CD4-positive, alpha-beta T cell treated with Interleukin-4 for 4 hours (primary cell): ENCODE measurements at places on chromosomes 4 and X.
A peak's percentile ranks its signal among the peaks of the same experiment; 100 is the strongest.

DNA sequence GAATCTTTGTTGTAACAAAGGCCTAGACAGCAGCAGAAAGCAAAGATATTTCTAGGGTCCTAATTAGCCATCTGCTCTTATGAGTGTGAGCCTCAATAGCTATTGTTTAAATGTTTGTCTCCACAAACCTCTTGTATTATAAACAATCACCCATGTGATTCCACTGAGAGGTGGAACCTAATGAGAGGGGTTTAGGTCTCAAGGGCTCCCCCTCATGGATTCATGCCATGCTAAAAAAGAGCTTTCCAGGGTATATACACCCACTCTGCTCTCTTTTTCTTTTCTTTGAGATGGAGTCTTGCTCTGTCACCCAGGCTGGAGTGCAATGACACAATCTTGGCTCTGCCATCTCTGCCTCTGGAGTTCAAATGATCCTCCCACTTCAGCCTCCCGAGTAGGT, 42.1 kb downstream of the TRIM61 start:
- no peak for DNase-seq

DNA sequence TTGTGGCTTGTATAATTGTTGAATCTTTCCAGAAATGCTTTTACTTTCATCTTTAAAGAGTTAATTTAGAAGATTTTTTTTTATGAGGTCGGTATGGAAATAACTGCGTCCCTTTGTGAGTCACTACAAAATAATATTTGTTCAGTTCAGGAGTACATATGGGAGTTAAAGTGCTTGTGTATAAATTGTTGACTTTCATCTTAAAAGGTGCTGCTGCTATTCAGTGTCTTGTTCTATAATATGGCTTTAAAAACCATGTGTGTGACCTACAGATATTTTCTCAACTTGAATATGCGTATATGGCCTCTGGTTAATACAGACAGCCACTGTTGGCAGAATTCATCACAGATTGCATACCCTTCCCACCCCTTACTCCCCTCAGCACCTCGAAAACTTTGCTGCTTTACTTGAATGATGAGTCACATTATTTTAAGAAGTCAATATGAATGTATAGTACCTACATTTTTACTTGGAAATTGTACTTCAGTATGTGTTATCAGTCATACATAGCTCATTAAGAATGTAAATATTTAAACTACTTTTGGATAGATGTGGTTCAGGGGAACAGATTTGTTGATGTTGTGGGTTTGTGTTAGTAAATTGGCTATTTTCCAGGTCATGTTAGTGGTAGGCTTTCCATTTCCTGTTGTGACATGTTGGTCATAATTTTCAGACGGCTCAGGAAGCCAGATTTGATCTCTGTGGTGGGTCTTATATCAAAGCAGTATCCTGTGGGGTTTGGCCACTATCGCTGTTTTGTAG, 1.5 kb downstream of the CLCN3 start:
- DNase-seq = peak; percentile 94

- DNase-seq = no peak
Observed at GRCh38 chr4:25670991-25671390, 15.3 kb downstream of the SLC34A2 start.

- DNase-seq = no peak
Observed at GRCh38 chr4:154854362-154854761, 73.3 kb downstream of the RBM46 start.

- no peak for DNase-seq
Observed at GRCh38 chr4:73223258-73223650, 35.3 kb downstream of the ANKRD17 start.

- no peak for DNase-seq
Observed at GRCh38 chr4:154569028-154569427, 6.2 kb downstream of the FGB start.

- DNase-seq = peak; percentile 32
Observed at GRCh38 chrX:16123222-16123786, at the start of gene GRPR. GRPR (plus strand) TSS chrX:16123565; CDS start chrX:16123954, 389 bp downstream.

DNA sequence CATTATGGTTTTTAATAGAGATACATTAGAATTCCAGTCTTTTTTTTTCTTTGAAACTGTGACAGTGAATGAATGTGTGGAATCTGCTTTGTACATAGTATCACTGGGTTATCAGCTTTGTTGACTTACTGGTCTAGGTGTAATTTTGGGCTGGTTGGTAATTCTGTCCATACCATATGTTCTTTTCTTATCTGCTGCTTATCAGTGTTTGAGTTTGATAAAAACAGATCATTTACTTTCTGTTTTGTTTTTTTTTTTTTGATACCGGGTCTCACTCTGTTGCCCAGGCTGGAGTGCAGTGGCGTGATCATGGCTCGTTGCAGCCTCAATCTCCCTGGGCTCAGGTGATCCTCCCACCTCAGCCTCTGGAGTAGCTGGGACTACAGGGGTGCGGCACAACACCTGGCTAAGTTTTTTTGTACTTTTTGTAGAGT, 12.4 kb downstream of the WWC2 start:
- no peak for DNase-seq

GRCh38 chr4:85611661-85612060, 136.7 kb downstream of the ARHGAP24 start:
- no peak for DNase-seq

- DNase-seq = peak; percentile 46
Observed at GRCh38 chr4:40897557-40898203, 147.9 kb downstream of the NSUN7 start.

GRCh38 chr4:114385195-114385985, 213.2 kb upstream of the UGT8 start:
- DNase-seq = no peak

- DNase-seq = no peak
Observed at GRCh38 chr4:144901141-144901540, 196.9 kb downstream of the ANAPC10 start.

- no peak for DNase-seq
Observed at GRCh38 chrX:5695971-5696370, 532.7 kb downstream of the NLGN4X start.

DNA sequence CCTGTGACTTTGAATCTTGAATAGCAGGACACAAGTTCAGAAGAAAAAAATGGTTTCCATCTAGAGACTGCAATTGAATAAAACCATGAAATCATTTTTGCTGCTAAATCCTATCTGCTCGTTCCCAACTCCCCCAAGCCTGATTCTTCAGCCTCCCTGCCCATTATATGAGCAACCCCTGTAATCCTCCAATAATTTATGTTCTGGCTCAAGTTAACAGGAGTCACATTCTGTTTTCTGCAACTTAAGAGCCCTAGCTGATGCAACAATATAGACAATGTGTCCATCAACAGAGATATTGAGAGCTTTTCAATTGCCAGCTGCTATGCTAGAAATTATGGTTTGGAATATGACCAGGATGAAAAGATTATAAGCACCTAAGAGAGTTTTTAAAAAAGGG, 84.1 kb downstream of the LDB2 start:
- DNase-seq = no peak

GRCh38 chr4:160546201-160546600, 1443.3 kb downstream of the RAPGEF2 start:
- DNase-seq = no peak

GRCh38 chrX:12865359-12865758, 1.5 kb upstream of the TLR7 start:
- DNase-seq = no peak

GRCh38 chr4:18197467-18197866, 175.9 kb upstream of the LCORL start:
- DNase-seq = no peak

DNA sequence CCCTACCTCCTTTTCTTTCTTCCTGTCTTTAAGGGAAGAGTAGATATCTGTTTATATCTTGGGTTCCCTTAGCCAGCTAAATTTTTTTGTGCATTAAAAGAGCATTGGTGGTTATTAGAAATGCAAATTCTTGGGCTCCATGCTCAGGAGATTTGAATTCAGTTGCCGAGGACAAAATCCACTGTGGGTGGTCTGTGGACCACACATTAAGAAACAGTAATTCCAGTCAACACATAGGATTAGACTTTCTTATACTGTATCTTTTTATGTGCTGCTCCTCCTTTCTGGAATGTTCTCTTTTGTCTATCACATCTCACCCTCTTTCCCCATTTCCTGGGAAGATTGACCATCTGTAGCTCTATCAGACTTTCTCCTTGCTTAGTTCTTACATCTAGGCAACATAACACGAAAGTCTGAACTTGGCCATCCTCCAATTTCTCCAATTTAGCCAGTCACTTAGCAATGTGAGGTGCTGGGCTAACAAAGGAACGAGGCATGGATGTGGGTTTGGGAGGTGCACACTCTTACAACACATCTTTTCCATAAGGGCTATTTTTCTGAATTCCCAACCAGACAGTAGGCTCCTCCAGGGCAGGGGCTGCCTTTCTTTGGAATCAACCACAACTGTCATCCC, 5.3 kb upstream of the PDLIM3 start:
- DNase-seq = no peak

- DNase-seq = peak; percentile 33
Observed at GRCh38 chrX:38754102-38754790, 47.0 kb upstream of the MID1IP1 start.

- no peak for DNase-seq
Observed at GRCh38 chr4:42281324-42282020, 115.8 kb upstream of the SHISA3 start.

DNA sequence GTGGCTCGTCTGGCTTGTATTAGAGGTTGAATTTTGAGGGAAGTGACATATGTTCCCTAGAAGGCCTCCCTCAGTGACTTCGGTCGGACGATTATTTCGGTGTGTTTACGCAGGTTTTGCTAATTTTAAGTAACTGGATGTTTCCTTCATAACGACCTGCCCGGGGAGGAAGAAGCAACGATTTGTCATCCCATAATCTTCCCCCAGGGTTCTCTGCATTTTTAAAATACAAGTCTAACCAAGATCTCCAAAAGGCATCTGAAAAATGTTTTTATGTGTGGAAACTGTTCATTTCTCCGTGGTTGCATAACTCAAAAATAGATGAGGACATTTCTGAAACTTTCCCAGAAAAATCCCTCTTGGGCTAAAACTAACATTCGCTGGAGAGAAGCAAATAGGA, 195.4 kb downstream of the SHOX start:
- DNase-seq = no peak

DNA sequence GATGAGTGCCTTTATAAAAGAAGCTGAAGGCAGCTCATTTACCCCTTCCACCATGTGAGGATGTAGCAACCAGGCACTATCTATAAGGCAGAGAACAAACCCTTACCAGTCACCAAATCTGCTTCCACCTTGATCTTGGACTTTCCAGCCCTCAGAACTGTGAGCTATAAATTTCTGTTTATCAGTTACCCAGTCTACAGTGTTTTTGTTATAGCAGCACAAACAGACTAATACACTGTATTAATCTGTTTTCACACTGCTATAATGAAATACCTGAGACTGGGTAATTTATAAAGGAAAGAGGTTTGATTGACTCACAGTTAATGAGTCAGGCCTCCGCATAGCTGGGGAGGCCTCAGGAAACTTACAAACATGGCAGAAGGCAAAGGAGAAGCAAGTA, 91.2 kb downstream of the SOWAHB start:
- no peak for DNase-seq

DNA sequence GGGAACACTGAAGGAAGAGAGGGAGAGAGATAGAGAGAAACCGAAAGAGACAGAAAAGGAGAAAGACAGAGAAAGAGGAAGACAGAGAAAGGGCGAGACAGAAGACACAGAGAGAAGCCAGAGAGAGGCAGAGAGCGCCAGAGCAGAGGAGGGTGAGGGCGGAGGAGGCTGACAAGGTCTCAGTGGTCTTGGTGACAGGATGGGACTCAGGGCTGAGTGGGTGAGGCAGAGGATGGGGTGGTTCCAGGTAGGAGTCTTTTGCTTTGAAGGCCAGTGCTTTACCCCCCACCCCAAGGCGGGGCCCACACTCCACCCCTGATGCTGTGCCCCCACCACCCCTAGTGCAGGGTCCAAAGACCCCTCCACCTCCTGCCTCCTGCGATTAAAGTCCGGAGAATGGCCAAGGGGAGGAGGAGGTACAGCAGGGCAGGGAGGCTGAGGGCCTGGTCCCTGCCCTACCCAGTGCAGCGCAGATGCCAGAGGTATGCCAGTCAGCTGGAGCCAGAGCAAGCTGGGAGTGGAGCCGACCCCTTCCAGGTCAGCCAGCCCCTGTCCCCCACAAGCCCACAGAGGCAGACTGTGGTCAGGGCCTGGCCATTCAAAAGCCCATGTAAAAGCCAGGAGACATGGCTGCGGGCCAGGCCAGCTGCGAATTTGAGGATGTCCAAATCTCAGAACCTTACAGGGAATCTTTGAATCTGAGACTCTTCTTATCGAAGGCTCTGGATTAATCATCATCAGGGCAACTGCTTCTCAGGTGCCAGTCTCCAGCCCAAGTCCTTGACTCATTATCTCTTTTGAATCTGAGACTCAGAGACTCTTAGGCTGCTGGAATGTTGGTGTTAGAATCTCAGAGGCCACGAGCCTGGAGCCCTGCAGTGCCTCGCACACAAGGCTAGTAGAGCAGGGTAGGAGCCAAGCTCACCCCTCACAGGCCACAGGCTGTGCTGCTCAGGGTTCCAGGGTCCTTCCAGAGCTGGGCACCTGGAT, 758 bp downstream of the IQSEC2 start:
- DNase-seq = no peak

DNA sequence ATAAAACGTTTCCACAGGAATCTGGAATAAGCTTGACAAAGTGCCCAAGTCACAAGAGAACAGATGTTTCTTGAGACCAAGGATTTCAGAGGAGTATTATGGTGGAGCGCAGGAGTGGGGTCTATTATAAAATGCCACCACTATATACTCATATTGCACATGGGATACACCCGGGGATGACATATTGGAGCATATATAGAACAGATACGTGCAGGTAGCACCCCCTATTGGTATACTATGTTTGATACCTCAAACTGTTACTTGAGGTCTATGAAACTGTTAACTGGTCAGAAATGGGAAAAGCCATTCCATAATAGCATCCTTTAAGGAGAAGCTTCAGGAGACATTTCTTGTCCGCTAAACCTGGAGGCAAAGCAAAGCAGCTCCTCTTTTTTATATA, 86.0 kb downstream of the PCYT1B start:
- no peak for DNase-seq

DNA sequence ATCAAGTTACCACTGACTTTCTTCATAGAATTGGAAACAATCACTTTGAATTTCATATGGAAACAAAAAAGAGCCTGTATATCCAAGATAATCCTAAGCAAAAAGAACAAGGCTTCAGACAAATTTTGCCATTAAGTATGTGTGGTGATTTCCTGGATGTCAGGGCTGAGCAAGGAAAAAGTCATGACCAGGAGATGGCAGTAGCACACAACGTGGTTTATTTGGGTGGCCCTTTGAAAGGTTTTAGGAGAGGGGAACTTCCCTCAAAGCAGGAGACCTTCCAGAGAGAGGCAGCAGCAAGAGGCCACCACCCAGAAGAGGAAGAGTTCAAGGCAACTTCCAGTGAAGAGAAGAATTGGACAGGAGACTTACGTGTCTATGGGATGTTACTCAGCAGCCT, 18.1 kb upstream of the ZXDB start:
- DNase-seq = peak; percentile 26

- no peak for DNase-seq
Observed at GRCh38 chrX:39998636-39999406, 98.9 kb downstream of the BCOR start.

GRCh38 chr4:107801766-107802211, 22.9 kb upstream of the SGMS2 start:
- no peak for DNase-seq

DNA sequence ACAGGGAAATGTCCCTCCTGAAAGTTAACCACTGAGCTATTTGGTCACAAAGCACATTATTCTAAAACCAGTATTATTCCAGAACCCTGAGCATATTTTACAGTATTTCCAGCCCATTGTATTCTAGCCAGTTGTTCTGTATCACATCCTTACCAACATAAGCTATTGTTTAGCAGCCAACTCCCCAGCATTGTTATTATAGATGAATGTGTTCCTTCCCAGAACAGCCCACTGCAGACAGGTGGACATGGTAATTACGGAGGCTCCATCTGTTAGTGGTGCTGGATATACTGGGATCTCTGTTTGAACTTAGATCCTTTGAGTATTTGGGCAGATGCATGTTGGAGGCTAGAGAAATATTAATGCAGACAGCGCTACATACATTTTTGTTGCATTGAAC, 126.1 kb downstream of the MGST2 start:
- DNase-seq = no peak
